Caco-2 (cell line): ENCODE measurements at places on chromosomes 2 and 18. TPM values are rescaled to one million over a fixed set of nuclear protein-coding genes. Genes with fewer than 3 reads are reported as not detected.

DNA sequence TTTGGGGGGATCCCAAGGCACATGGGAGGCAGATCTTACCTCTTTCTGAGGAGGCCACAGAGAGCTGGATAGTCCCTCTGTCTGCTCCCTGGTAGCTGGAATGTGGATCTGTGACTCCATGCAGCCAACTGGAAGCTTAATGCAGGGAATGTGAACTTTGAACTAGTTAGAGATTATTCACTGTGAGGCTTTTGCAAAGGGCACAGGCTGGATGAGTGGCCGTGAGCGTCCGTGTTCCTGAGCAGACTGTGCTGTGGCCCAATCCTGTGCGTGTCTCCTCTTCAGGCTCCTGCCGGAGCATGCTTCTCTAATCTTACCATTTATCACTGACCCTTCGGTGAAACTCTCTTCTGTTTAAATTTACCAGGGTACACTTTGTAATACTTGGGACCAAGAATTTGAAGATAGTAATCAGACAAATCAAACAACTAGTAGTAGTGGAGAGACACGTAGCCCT, 187.6 kb downstream of the PTPRM start:
- peak; percentile 94 for DNase-seq
- no peaks in the 10 kb centered on the region for H3K36me3 ChIP-seq
- H3K4me3 ChIP-seq: peak overlapping the region; percentile 11

GRCh38 chr2:79178076-79178674, 18.6 kb upstream of the REG3A start:
- H3K27ac ChIP-seq: no peak overlapping the region
- H3K4me1 ChIP-seq: no peaks in the 10 kb centered on the region
- H3K27me3 ChIP-seq: no peaks in the 10 kb centered on the region
- no peak for DNase-seq
- no peak overlapping the region for H3K4me3 ChIP-seq

- H3K36me3 ChIP-seq: peaks cover 2% of the 10 kb centered on the region; the same call in 1 of the 2 replicates
- H3K27me3 ChIP-seq: no peaks in the 10 kb centered on the region
- no peak overlapping the region for H3K27ac ChIP-seq
- peaks cover 11% of the 10 kb centered on the region for H3K4me1 ChIP-seq
- no peak overlapping the region for H3K4me3 ChIP-seq
Observed at GRCh38 chr2:43319541-43319940, 93.1 kb upstream of the ZFP36L2 start.

GRCh38 chr2:187615364-187615763, 61.1 kb upstream of the TFPI start:
- no peak overlapping the region for H3K4me3 ChIP-seq
- no peak for DNase-seq
- H3K4me1 ChIP-seq: no peaks in the 10 kb centered on the region
- H3K27ac ChIP-seq: no peak overlapping the region

DNA sequence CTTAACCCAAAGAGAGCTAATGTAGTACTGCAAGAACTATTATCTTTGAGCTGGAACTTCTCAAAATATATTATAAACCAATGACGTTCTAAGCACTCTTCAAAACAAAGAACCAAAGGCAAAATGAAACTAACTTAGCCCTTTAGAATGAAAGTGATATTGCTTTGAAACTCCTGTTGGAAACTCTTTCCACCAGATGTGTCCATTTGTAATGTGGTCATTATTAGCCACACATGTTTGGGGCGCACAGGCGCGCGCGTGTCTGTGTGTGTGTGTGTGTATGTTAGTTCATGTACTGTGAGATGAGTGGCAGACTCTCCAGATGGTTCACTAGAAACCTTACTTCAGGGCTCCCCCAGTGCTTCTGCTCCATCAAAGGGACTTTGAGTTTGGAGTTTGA, 323.4 kb downstream of the BCL11A start:
- no peaks in the 10 kb centered on the region for H3K27me3 ChIP-seq
- no peak overlapping the region for H3K27ac ChIP-seq
- no peaks in the 10 kb centered on the region for H3K4me1 ChIP-seq
- H3K36me3 ChIP-seq: no peaks in the 10 kb centered on the region
- H3K4me3 ChIP-seq: no peak overlapping the region
- DNase-seq: no peak

DNA sequence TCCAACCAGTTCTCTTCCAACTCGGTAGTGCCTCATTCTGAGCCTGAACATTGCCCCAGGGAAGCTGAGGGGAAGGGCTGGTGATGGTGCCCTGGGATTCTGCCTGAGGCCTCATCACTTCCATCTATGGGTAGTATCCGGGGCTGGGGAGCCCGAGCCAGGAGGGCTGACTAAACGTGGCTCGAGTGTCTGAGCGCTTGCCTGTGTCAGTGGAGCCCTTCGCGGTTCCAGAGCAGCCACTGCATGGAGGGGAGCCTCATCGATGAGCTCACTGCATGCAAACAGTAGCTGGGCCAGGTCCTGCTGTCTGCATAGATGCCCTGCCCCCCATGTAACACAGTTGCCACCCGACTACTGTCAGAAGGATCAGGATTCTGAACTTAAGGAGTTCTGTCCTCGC, 129.3 kb downstream of the GLI2 start:
- DNase-seq: no peak
- H3K36me3 ChIP-seq: no peaks in the 10 kb centered on the region
- no peak overlapping the region for H3K4me3 ChIP-seq
- H3K27ac ChIP-seq: no peak overlapping the region
- 0 out of 2 replicates have a peak, but pooled peaks cover 10% of the 10 kb centered on the region for H3K4me1 ChIP-seq
- H3K27me3 ChIP-seq: no peaks in the 10 kb centered on the region

GRCh38 chr2:237315170-237315828, 98.7 kb downstream of the COL6A3 start:
- no peak overlapping the region for H3K4me3 ChIP-seq
- H3K36me3 ChIP-seq: no peaks in the 10 kb centered on the region
- 0 out of 2 replicates have a peak, but pooled peaks cover 7% of the 10 kb centered on the region for H3K4me1 ChIP-seq
- peak; percentile 58 for DNase-seq
- no peaks in the 10 kb centered on the region for H3K27me3 ChIP-seq
- H3K27ac ChIP-seq: no peak overlapping the region

DNA sequence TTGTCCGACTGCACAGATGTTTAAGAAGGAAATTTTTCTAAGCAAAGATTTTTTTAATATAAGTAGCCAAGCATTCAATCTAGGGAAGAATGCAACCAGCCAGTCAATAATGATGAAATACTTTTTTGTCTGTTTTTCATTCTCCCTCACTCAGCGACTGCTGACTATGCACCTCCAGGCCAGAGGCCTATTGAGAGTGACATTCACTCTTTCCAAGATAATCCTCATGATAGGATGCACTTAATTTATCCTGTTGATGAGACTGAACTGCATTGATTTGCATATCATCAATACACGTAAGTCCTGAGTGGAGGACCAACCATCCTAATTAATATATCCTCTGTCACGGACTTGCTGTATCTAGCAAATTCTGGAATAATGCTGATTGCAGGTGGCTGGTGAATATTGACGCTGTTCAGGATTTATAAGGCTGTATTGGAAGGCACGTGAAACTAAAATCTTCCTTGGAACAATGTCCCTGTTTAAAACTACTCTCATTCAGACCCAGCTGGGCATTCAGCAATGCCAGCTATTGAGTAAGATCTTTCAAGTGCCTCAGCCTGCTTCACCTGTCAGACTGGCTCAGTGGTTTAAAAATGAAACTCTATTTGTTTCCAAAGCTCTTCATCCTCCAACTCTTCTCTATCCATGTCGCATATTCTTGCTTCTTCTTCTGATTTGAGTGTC, 142.2 kb downstream of the MAP2 start:
- no peaks in the 10 kb centered on the region for H3K36me3 ChIP-seq
- no peak overlapping the region for H3K27ac ChIP-seq
- no peaks in the 10 kb centered on the region for H3K27me3 ChIP-seq
- H3K4me3 ChIP-seq: no peak overlapping the region

DNA sequence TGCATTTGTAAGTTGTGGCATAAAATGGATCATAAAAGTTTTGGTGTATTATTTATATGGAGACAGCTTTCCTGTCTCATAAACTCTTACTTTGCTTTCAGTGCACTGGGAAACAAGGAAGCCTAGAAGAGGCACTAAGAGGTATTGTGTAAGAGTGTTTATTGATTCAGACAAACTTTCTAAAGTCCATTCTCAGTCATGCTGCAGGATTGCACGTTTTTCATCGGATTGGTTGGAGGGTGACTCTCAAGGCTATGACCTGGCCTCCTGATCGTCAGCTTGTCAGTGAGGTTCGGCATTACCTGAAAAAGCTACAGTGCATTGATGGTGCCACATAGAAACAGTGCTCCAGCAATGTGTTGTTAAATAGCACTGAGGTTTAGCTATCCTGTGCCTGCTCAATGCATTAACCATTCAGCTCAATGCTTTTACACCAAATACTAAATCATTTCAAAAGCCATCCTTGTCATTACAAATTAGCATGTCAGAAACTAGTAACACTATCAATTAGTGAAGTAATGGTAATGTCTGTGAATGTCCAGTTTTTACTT, 545.5 kb downstream of the CBLN2 start:
- DNase-seq: no peak
- H3K4me1 ChIP-seq: no peaks in the 10 kb centered on the region
- H3K27ac ChIP-seq: no peak overlapping the region
- H3K27me3 ChIP-seq: no peaks in the 10 kb centered on the region
- H3K4me3 ChIP-seq: no peak overlapping the region
- no peaks in the 10 kb centered on the region for H3K36me3 ChIP-seq

GRCh38 chr2:10235909-10236550, 66.7 kb upstream of the HPCAL1 start:
- no peak overlapping the region for H3K4me3 ChIP-seq
- H3K4me1 ChIP-seq: peaks cover 14% of the 10 kb centered on the region; the same call in 1 of the 2 replicates
- H3K27me3 ChIP-seq: no peaks in the 10 kb centered on the region
- no peak for DNase-seq

GRCh38 chr2:141611981-141612380, 518.8 kb downstream of the LRP1B start:
- no peaks in the 10 kb centered on the region for H3K36me3 ChIP-seq
- no peaks in the 10 kb centered on the region for H3K4me1 ChIP-seq
- no peak for DNase-seq
- no peaks in the 10 kb centered on the region for H3K27me3 ChIP-seq
- H3K4me3 ChIP-seq: no peak overlapping the region
- no peak overlapping the region for H3K27ac ChIP-seq

DNA sequence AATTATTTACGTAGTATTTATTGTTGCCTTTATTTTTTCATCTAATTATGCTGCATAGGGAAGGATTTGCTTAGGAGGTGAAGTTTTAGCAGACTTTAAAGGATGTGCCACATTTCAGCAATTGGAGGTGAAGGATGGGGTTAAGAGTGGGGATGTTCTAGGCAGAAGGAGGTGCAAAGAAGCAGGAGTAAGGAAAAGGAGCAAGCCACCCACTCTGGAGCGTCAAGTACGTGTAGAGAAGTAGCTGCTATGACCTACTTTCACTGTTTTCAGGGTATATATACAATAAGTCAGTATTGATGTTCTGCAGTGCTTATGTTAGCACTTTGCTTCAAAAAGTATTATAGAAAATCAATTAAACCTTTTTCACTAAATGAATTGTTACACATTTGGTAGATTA, 34.4 kb downstream of the ITGAV start:
- no peaks in the 10 kb centered on the region for H3K4me1 ChIP-seq
- no peak for DNase-seq
- H3K4me3 ChIP-seq: no peak overlapping the region
- no peak overlapping the region for H3K27ac ChIP-seq

DNA sequence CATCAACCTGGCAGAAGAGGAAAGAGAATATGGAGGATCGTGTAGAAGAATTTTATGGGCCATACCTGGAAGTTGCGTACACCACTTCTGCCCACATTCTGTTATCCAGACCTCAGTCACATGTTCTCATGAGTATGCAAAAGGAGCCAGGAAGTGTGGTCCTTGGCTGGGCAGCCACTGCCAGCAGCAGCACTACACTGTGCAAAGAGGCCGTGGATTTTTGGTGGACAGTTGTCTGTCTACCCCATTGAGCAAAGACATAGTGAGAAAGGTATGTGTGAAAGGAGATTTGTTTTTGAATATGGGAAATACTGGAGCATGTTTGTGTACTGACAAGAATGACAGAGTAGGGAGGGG, 68.1 kb downstream of the SDC1 start:
- H3K4me3 ChIP-seq: no peak overlapping the region
- no peaks in the 10 kb centered on the region for H3K27me3 ChIP-seq
- no peak overlapping the region for H3K27ac ChIP-seq
- H3K4me1 ChIP-seq: peaks cover 16% of the 10 kb centered on the region
- no peak for DNase-seq

GRCh38 chr2:187155476-187155875, 292.6 kb downstream of the CALCRL start:
- no peaks in the 10 kb centered on the region for H3K36me3 ChIP-seq
- H3K4me1 ChIP-seq: no peaks in the 10 kb centered on the region
- H3K27me3 ChIP-seq: no peaks in the 10 kb centered on the region
- DNase-seq: no peak

Gene FAM161A
- total RNA-seq: 9.1 and 9.8 TPM in 2 replicates

Gene SLC9A4
- total RNA-seq: 1.2 and 1.4 TPM in 2 replicates

Gene RAB27B
- 0.32 and 0.42 TPM in 2 replicates for total RNA-seq

Gene CFAP65
- total RNA-seq: 0.34 and 0.77 TPM in 2 replicates

Gene TMEM200C
- 0.05 TPM in 1 of 2 replicates, not detected in the other for total RNA-seq

Gene FAM237A
- not detected in 2 replicates for total RNA-seq
